ENCODE measurements at places on chromosomes 4 and X. TPM values are rescaled to one million over a fixed set of nuclear protein-coding genes. Genes with fewer than 3 reads are reported as not detected.

- H3K4me3 ChIP-seq = no peak overlapping the region
- H3K27me3 ChIP-seq = no peaks in the 10 kb centered on the region
- no peak overlapping the region for H3K27ac ChIP-seq
- no peak for DNase-seq
- no peaks in the 10 kb centered on the region for H3K36me3 ChIP-seq
Measured at GRCh38 chrX:34810916-34811315, 131.7 kb upstream of the FAM47B start.

GRCh38 chr4:17962171-17962570 is 59.4 kb downstream of the LCORL start:
- H3K4me1 ChIP-seq = peaks cover 8% of the 10 kb centered on the region
- DNase-seq = no peak
- no peak overlapping the region for H3K27ac ChIP-seq
- H3K4me3 ChIP-seq = no peak overlapping the region

- peaks cover 6% of the 10 kb centered on the region for H3K36me3 ChIP-seq
- no peaks in the 10 kb centered on the region for H3K27me3 ChIP-seq
- peaks cover 46% of the 10 kb centered on the region for H3K4me1 ChIP-seq
- H3K4me3 ChIP-seq = peak overlapping the region; percentile 78
- DNase-seq = no peak
Measured at GRCh38 chr4:39043058-39043860, 11.1 kb upstream of the TMEM156 start.

DNA sequence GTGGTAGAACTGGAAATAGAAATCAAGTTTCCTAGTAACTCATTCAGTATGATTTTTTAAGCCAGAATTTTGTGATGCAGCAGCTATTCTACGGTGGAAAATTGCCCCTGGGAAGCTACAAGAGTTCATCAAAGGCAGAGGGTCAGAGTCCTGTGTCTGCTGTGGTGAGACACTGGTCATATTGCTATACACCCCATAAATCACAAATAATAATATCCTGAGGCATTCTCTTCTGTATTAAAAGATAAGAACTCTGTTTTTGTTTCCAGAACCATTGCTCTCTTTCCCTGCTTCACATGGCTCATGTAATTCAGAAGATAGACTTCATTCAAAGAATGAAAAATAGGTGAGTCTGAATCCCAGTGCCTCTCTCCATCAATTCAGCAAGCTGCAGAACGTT is 188.8 kb upstream of the NOCT start:
- H3K27ac ChIP-seq = no peak overlapping the region
- no peaks in the 10 kb centered on the region for H3K27me3 ChIP-seq
- no peaks in the 10 kb centered on the region for H3K36me3 ChIP-seq
- no peak for DNase-seq
- H3K4me1 ChIP-seq = no peaks in the 10 kb centered on the region

- H3K36me3 ChIP-seq = no peaks in the 10 kb centered on the region
- no peak overlapping the region for H3K27ac ChIP-seq
- H3K27me3 ChIP-seq = peaks cover 53% of the 10 kb centered on the region
Measured at GRCh38 chr4:40788331-40788730, 38.6 kb downstream of the NSUN7 start.

Gene UCP1
- not detected for total RNA-seq

DNA sequence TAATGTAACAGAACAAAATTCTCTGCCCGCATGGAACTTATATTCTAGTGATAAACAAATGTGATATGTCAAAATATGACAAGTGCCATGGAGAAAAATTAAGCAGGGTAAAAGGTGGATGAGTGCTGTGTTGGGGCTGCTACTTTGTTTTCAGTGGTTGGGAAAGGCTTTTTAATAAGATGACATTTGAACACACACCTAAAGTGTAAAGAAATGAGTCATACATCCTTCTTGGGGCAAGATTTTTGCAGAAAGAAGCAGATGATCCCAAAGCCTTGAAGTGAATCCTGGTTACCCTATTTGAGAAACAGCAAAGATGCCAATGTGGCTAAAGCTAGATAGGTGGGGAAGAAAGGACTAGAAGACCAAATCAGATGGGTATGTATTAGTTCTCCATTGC is 564.1 kb downstream of the INPP4B start:
- no peaks in the 10 kb centered on the region for H3K27me3 ChIP-seq
- no peak overlapping the region for H3K4me3 ChIP-seq
- DNase-seq = no peak
- peaks cover 9% of the 10 kb centered on the region for H3K36me3 ChIP-seq
- H3K27ac ChIP-seq = no peak overlapping the region

GRCh38 chr4:61427099-61427817 is 227.1 kb downstream of the ADGRL3 start:
- H3K27ac ChIP-seq = no peak overlapping the region
- no peak for DNase-seq
- no peaks in the 10 kb centered on the region for H3K4me1 ChIP-seq
- no peaks in the 10 kb centered on the region for H3K36me3 ChIP-seq

DNA sequence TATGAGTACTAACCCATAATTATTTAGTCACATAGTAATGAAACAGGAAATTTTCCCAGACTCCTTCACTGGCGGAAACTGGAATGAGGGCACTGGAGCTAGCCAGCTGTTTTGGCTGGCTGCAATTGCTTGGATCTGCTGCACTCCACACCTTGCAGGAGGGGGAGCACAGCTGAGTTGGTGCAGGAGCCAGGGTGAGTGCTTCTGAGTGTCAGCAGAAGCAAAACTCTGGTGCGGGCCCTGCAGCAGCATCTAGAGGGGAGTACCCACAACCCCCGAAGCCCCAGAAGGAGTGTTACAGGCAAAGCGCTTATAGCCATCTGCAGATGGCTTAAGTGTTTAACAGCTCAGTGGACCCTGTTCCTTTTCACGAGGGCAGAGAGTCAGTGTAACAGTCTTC is 96.1 kb downstream of the RPA4 start:
- no peaks in the 10 kb centered on the region for H3K36me3 ChIP-seq
- no peak overlapping the region for H3K4me3 ChIP-seq
- H3K27ac ChIP-seq = no peak overlapping the region
- DNase-seq = no peak
- H3K4me1 ChIP-seq = no peaks in the 10 kb centered on the region
- no peaks in the 10 kb centered on the region for H3K27me3 ChIP-seq

DNA sequence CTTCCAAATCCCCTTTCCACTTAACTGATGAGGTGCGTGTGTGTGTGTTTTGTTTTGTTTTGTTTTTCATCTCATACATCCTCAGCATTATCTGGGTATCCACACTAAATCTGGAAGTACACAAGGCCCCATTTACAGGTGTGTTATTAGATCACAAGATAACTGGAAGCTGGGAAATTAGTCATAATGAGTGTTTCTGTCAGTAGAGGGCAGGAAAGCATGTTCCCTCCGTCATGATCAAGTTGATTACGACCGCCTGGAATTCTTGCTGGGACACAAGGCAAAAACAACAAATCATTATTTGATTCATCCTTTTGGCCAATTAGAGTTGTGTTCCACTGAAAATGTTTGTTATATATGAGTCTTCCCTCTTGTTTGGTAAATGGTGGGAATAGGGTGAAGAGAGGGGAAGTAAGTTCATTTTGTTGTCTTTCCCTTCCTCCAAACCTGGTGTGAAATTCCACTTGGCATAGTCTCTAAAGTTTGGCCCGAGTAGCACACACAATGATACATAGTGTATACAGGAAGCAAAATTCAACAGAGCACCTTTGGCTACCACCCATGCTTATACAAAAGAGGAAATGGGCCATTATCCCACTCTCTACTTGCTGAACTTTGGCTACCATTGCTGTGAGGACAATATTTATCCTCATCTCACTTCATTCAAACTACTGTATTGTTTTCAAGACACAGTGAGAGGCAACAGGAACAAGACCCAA is 33.3 kb upstream of the TLL1 start:
- H3K27ac ChIP-seq = no peak overlapping the region
- no peak overlapping the region for H3K4me3 ChIP-seq
- no peaks in the 10 kb centered on the region for H3K36me3 ChIP-seq

Gene BLOC1S4
- total RNA-seq = 22.3 TPM

Measured in activated CD8-positive, alpha-beta memory T cell treated with anti-CD3 and anti-CD28 coated beads, Interleukin-2, amount 10 ng/mL, durations not matched to agents 7 days and 5 days (primary cell).